ENCODE measurements at places on chromosomes 7 and 10.
A peak's percentile ranks its signal among the peaks of the same experiment; 100 is the strongest.

DNA sequence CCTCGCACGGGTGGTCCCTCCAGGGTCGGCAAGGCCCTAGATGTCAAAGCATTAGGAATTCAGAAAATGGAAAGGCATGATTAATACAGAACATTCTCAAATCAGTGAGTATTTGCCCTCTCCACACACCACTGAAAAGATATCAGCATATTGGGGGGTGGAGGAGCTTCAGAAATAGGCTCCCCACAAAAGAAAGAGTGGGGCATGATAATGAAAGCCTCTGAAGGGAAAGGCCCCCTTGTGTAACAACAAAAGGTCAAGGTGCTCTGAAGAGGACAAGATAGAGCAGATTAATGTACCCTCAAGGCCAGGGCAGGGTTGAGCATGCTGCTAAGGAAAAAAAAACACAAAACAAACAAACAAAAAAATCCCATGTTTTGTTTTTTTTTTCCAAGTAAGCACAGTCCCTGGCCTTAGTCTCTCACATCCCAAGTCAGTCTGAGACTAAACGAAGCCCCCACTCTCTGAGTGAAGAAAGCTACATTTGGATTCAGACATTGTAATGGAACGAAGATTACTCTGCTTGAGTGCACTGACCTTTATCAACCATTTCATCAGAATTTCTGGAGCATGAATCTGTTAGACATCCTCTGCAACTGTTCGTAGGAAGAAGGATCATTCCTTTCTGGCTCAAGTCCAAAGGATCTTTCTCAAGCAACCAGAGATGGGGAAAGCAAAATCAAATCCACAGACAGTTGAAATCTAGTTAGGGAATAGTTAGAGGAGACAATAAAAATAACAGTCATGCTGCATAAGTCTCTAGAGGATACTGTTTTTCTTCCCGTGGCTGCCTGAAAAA, 27.4 kb upstream of the DGKI start:
- DNase-seq = peak; percentile 97

- DNase-seq = no peak
Measured at GRCh38 chr7:55335786-55336185, 29.4 kb upstream of the LANCL2 start.

- DNase-seq = no peak
Measured at GRCh38 chr10:27245836-27246235, 5.2 kb upstream of the ACBD5 start.

- DNase-seq = no peak
Measured at GRCh38 chr7:21429786-21430574, 2.1 kb downstream of the SP4 start.

DNA sequence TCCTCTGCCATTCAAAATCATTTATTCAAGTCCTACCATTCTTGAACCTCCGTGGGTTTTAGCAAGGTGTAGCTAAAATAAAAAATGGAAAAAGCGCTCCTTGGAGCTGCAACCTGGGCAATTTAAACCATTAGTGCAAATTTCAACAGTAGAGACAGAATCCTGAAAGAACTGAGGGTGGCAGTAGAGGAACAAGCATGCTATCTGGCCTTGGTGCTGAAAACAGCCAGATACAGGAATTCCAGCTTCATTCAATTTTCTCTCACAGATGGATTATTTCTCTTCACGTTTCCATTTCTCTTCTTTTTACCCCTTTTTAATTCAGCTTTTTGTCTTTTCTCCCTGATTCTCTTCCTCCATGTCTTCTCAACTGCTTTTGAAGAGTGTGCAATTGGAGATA, 77.7 kb downstream of the OTUD1 start:
- DNase-seq = no peak

GRCh38 chr10:60964257-60965235, 20.6 kb upstream of the RHOBTB1 start:
- peak; percentile 86 for DNase-seq

- no peak for DNase-seq
Measured at GRCh38 chr7:102253973-102254370, 32.7 kb upstream of the SH2B2 start.

- DNase-seq = peak; percentile 6
Measured at GRCh38 chr10:78335691-78336401, 302.2 kb downstream of the RPS24 start.

DNA sequence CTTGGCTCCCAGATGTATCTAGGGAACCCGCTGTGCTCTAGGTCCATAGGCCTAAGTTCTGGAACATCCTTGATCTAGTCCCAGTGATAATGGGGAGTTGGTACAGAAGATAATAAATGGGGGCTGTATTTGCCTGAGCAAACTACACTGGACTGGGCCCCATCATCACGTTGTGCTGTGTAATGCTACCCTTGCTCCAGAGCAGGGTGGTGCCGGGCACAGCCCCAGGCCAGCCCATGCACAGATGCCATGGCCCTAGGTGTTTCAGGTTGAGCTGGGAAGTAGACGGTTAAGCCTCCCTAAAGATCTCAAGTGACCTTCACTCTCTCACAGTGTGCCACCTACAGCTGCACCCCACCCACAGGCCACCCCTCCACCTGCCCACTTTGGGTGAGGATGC, 53.2 kb downstream of the STRA8 start:
- DNase-seq = no peak

- DNase-seq = no peak
Measured at GRCh38 chr10:52297747-52298146, 16.3 kb upstream of the DKK1 start.

- no peak for DNase-seq
Measured at GRCh38 chr10:113285305-113285704, 267.5 kb upstream of the HABP2 start.

DNA sequence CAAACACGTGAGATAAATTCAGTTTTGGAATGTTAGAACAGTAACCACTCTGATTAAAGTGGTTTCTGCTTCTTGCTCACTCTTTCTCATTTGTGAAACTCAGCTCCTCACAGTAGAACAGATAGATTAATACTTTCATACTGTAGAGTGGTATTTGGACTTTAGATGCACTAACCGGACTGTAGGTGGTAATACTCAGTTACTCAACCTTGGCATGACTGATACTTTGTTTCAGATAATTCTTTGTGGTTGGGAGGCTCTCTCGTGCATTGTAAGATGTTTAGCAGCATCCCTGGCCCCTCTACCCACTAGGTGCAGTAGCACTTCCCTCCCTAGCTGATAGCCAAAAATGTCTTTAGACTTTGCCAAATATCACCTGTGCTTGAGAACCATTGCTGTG, 37.6 kb downstream of the MCU start:
- peak; percentile 22 for DNase-seq

DNA sequence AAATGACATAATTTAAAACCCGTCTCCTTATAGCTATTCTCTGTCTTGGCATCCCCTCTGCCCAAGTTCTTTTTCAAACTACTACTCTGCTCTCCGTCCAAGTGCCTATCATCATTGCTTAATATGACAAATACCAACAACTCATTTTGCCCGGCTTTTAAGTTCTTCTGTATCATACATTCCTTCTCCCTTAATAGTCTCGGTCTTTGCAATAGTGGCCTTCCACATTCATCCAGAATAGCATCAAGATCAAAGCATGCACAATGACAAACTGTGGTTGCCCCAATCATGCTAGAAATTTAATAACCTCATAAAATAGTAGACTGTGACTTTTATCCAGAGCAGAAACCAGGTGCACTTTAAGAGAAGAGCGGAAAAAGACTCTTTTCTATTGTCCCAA, 198.9 kb downstream of the ETV1 start:
- DNase-seq = no peak

DNA sequence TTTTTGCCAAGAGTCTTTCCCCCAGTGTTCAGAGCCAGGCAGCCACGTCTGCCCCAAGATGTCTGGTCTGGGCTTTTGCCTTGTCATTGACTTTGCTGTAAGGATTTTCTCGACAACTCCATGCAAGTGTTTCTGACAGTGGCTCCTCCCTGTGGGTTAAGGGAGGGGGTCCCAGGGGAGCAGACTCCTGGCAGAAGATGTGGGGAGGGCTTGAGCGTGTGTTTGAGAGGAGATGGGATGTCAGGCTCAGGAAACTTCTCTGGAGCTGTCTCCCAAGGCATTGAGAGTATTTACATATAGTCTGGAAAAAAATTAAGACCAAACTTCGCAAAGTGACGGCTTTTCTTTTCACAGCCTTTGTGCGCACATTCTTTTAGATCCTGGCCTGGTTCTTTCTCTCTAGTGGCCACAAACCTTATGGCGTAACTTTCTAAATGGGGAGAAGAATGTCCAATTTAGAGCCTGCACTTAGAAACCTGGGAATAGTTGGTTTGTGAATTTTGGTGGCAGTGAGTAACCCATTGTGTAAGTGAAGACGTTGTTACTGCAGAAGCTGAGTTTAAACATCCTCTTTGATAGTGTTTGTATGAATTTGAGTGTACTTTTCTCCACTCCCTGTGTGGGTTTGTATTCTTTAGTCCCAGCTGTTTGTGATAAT, 201.5 kb downstream of the LRMDA start:
- peak; percentile 65 for DNase-seq

- DNase-seq = peak; percentile 56
Measured at GRCh38 chr7:40527723-40528122, 392.9 kb downstream of the SUGCT start.

GRCh38 chr7:26723129-26723528, 141.3 kb downstream of the SKAP2 start:
- no peak for DNase-seq

- no peak for DNase-seq
Measured at GRCh38 chr7:8434290-8435002, 1.0 kb downstream of the NXPH1 start.

DNA sequence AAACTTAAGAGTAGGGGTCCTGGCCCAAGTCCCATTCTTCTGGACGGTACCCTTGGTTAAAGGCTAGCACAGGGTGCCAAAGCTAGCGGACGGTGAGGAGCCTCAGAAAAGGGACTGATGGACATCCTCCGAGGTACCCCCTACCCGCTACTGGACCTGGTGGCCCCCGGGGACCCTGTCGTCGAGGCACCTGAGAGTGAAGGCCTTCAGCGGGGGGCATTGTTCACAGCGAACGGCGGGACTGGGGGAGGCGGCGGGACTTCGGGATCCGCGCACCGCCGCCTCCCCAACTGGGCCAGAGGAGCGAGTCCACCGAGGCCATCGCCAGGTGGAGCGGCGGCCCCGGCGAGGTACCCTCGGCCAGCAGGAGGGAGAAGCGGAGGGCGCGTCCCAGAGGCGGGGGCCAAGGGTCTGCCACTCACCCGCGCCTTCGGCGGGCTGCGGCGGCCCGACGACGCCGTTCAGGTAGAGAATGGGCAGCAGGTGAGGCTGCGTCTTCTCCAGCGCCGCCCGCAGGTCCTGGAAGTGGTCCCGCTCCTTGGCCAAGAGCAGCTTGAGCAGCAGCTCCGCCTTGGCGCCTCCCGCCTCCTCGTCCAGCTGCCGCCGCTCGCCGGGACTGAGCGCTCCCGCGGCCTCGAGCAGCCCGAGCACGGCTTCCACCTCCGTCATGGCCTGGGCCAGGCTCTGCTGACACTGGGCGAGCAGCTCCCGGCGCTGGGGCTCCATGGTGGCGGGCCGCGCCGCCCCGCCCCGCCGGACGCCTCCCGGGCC, 575 bp downstream of the DLG5 start:
- DNase-seq = no peak

GRCh38 chr10:25078658-25079431, 62.4 kb downstream of the THNSL1 start:
- no peak for DNase-seq

GRCh38 chr10:58897708-58898107, 278.7 kb upstream of the PHYHIPL start:
- no peak for DNase-seq

DNA sequence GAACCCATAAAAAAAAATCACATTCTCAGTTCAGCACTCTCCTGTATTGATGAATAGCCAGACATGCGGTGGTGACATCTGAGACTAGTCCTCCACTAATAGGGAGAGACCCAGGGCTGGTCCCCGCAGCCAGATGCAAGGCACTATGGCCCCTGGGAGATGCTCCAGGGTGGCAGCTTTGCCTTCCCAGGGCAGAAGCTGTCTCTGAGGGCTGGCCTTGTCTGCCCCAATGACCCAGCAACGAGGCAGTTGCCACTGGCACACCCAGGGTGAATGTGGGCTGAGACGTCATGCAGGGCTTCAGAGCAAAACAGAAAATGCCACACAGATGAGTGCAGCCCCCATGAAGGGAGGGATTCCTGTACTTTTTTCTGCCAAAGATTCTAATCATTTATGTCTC, 50.1 kb upstream of the GDF10 start:
- no peak for DNase-seq

- no peak for DNase-seq
Measured at GRCh38 chr7:130390486-130390885, 10.2 kb downstream of the CPA1 start.

GRCh38 chr7:34308595-34308994, 349.4 kb upstream of the NPSR1 start:
- DNase-seq = no peak

DNA sequence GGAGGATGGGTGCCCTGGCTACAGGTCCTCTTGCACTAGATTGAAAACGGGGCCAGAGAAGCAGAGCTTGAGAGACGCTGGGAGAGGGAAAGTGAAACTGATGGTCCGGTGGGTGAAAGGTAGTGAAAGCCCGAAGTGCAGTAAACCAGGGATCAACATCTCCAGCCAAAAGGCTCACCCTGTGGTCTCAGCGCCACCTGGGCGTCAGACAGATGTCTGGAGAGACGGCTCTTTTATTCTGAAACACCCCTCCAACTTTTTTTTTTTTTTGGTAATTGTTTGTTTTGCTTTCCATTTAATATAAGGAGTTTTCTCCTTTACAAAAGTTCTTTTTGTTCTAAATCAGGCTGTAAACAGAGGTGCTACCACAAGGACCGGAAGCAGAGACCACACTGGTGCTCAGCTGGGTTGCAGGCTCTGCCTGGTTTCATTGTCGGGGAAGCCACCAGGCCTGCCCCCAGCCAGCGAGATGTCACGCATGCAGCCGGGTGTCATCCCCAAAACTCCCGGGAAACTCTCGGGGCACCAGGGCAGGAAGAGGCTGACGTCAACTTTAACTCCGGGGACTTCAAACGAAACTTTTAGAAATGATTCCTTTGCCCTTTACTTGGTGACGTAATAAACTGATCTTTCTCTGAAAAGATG, 11.2 kb downstream of the IL2RA start:
- DNase-seq = peak; percentile 3

- DNase-seq = no peak
Measured at GRCh38 chr7:1106793-1107421, 19.0 kb downstream of the GPER1 start.

DNA sequence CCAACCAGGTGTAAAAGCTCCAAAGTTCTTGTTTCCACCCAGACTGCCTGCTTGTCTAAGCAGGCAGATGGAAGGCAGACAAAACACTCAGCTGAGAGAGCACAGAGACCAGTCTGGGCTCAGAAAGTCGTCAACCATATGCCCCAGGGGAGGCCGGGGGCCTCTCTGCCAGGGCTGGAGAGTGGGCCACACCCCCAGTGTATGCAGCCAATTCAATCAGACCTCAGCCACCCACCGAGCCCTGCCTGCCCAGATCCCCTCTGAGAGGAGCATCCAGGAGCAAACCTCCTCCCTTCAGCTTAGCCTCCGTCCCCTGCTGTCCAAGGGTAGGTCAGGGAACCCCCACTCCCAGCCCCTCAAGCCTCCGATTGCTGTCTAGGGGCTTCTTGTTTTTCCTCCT, 196.3 kb downstream of the LSM5 start:
- DNase-seq = no peak

DNA sequence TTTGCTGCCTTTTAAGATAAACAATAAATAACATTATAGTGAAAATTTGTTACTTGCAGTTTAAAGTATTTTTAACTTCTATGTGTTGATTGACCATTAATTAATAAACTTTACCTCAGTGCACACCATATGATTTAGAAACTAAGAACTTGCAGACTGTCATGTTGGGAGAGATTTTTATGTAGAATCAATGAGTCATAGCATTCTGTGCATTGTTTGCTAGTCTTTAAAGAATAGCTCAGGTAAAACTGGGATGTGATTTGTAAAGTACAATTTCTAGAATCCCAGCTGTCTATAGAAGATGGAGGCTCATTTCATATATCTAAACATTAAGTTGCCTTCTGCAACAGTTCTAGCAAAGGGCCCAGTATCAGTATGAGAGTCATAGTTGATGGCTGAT, 199.6 kb upstream of the SEMA3A start:
- no peak for DNase-seq
